ENCODE measurements at places on chromosomes 1 and 21.

DNA sequence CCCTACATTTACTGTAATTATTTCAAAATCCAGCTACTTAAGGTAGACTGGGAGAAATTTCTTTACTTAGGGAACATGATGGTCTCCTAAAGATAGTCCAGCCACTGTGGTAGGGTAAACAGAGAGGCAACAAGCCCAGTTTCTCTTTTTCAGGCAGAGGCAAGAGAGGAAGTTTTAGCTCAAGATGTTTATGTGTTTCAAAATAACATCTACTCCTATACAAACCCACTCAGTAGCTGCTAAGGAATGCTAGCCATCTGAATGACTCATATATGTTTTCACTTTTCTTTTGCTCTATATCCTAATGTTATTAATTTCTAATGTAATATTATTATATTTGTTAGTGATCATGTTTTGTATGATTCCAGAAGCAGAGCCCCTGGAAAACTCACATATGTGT, 856.6 kb downstream of the PLA2G4A start:
- no peak for DNase-seq

DNA sequence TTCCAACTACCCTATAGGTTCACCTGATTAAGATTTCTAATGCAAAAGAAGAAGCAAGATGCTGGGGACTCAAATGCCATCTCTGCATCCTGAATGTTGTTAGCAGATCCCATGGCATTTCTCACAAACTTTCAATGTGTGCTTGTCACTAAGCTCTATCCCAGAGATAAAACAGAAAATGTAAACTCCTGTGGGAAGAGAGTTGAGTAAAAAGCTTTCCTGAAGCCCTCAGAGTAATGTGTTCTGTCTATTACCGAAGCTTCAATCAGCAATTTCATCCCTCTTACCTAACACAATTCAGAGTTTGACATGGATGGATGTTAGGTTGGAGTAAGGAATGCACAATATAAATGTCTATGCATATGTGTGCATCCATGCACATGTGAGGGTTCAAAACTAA, 829.9 kb upstream of the PRMT6 start:
- no peak for DNase-seq

GRCh38 chr1:68188060-68188538, 44.2 kb downstream of the WLS start:
- DNase-seq: no peak

DNA sequence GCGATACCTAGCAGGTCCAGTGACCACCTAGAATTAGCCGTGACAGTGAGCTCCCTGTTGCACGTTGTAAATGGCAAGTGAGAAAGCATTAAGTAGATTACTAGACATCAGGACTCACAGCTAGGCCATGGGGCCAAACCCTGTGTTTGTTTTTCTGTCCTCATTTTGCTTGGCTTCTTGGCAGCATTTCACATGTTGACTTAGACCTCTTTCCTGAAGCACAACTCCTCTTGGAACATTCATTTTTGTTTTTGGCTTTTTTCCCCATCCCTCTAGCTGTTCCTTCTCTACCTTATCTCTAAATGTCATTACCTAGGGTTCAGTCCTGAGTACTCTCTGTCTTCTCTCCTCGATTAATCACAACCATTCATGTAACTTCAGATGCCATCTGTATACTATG, 16.9 kb upstream of the PTPN14 start:
- DNase-seq: no peak

GRCh38 chr1:79133774-79134364, 127.3 kb upstream of the ADGRL4 start:
- DNase-seq: no peak

- DNase-seq: no peak
Observed at GRCh38 chr1:31127266-31127665, 61.7 kb upstream of the PUM1 start.
